ENCODE measurements at places on chromosomes 11 and 22. TPM values are rescaled to one million over a fixed set of nuclear protein-coding genes. Genes with fewer than 3 reads are reported as not detected.

GRCh38 chr11:64659417-64660144 lies 63.4 kb downstream of the NRXN2 start:
- DNase-seq, result no peak

DNA sequence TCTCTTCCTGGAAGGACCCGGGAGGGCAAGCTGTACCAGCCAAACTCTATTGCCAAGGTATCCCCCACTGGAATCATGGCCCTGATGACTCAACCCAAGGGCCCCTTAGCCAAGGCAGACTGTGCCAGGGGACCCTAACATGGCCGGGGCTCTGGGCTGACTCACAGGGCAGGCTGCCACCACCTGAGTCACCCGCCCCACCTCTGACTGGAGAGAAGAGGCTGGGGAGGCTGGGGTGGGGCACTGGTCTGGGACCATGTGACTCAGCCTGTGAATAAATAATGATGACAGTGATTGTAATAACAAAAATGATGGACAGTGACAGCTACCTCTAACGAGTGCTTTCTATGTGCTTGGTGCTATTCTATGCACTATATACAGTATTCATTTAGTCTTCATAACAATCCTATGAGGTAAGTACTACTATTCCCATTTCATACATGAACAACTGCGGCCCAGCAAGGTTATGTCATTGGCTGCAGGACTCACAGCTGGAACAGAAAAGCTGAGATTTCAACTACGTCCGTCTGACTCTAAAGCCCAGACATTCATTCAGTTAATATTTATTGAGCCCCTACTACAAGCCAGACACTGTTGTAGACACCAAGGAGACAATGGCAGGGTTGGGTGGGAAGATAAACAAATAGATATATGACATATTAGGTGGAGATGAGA lies 84.2 kb downstream of the FBXO7 start:
- no peak for DNase-seq

- peak; percentile 48 for DNase-seq
These were observed 69.9 kb downstream of the MPPED1 start for GRCh38 chr22:43481568-43482317.

GRCh38 chr22:24069721-24070120 lies 58.6 kb downstream of the CABIN1 start:
- no peak for DNase-seq

DNA sequence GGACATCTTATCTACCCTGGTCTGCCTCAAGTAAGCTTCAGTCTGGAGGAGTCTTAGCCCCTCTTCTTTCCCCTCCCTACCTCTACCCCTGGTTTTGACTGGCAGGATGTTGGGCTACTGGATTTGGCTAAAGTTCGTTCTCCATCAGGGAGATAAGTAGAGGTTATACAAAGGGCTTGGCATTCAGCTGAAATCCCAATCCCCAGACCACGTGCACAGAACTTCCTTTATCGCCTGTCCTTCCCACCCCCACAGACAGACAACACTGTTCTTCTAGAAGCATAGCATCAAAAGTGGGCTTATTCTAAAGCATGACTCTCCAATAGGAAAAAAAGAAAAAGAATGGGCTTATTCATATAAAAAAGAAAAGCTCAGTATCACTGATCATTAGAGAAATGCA lies 7.8 kb downstream of the PRG3 start:
- DNase-seq, result no peak

GRCh38 chr22:27186643-27187042 lies 529.3 kb downstream of the MIAT start:
- no peak for DNase-seq

HBD gene
- not detected for polyA plus RNA-seq

DSCAML1 gene
- polyA plus RNA-seq, result 0.28 TPM

Measured in GM23338 (cell line).